ENCODE measurements at places on chromosomes 2 and 18.

GRCh38 chr2:99662761-99663341 lies 173.0 kb upstream of the REV1 start:
- DNase-seq = no peak

DNA sequence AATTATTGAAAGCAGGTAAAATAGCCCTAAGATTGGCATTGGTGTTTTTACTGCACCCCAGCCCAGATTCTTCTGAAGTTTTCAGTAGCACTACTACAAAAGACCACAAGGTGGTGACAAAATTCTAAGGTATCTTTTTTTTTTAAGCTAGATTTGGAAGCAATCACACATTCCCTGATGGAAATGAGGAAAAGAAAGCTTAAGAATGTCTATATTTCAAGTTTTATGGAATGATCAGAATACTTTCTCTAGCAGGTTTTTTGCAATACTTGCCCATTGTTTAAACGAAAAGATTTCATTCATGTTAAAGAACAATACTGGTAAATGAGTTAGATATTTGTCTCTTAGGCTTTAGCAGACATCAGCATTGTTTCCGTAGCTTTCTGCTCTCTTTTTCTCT lies 32.1 kb upstream of the ZNF638 start:
- DNase-seq = no peak

- DNase-seq = peak; percentile 14
Measured at GRCh38 chr2:100260712-100261620, 61.3 kb downstream of the LONRF2 start.

GRCh38 chr2:144975881-144976280 lies 456.0 kb upstream of the ZEB2 start:
- no peak for DNase-seq

DNA sequence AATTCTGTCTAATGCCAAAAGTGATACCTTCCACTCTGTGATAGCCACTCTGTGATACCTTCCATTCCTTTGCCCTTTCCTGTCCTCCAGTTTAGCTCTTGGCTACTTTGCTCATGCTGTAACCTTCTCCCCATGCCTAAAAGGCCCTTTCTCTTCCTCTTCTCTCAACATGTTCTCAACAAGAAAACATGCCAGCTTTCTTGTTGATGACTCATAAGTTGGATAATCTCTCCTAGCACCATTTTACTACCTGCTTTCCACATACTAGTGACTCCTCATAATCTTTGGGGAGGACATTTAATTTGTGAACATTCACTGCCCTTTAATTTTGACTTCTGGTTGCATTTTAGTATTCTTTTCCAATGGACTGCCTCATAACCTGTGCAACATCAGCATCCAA lies 55.9 kb upstream of the NT5C1B start:
- no peak for DNase-seq

DNA sequence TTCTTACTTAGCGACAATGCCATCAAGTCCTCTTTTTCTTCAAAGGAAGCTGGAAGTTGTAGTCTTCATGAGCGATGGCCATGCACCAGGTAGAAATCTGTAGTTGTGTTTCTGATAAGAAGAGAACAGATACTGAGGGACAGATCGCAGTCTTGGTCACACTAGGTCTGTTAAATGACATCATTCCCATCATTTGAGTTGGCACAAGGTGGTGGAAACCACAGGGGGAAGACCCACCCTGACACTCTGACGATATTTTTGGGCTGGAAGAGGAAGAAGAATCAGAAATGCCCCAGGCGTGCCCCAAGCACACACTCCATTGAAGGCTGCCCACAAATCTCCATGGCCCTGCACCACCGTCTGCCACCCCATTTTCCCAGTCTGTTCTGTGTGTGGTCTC lies 89.0 kb upstream of the BOD1L2 start:
- no peak for DNase-seq

DNA sequence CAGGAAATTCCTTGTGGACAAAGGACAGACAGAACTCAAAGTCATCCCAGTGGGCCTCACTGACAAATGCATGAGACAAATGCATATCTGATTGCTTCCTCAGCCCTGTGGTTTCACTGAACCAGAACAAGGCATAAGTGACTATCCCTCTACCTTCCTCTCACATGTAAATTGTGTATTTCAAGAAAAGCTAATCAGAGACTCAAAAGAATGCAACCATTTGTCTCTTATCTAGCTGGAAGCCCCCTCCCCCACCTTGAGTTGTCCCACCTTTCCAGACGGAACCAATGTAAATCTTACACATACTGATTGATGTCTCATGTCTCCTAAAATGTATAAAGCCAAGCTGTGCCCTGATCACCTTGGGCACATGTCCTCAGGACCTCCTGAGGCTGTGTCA lies 102.0 kb upstream of the TMEM200C start:
- DNase-seq = no peak

DNA sequence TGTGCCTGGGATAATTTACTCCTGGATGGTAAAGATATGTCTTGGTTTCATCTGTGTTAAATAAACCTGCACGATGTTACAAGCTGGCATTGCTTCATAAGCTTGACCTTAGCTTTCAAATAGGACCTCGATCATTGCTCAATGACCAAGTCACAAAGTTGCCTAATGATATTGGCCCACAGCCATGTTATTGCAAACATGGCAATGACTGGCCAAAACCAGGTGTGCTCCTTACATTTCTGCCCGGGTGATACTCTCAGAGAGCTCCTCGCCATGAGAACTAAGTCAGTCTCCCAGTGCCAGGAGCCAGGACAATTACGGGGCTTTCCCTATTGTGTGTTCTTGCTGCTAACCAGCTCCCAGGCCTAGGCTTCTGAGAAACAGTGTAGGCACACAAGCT lies 72.5 kb upstream of the CYP1B1 start:
- DNase-seq = no peak

All from stimulated activated CD4-positive, alpha-beta T cell treated with anti-CD3 and anti-CD28 coated beads, Interleukin-4, amount 100 ng/mL, for 24 hours (primary cell).